Calu3 (cell line): ENCODE measurements at places on chromosomes 7 and 10. TPM values are rescaled to one million over a fixed set of nuclear protein-coding genes. Genes with fewer than 3 reads are reported as not detected.

- no peaks in the 10 kb centered on the region for H3K27me3 ChIP-seq
- no peaks in the 10 kb centered on the region for H3K4me1 ChIP-seq
- H3K36me3 ChIP-seq = no peaks in the 10 kb centered on the region
- no peak overlapping the region for H3K4me3 ChIP-seq
Observed at GRCh38 chr10:52030975-52031374, 283.1 kb upstream of the DKK1 start.

DNA sequence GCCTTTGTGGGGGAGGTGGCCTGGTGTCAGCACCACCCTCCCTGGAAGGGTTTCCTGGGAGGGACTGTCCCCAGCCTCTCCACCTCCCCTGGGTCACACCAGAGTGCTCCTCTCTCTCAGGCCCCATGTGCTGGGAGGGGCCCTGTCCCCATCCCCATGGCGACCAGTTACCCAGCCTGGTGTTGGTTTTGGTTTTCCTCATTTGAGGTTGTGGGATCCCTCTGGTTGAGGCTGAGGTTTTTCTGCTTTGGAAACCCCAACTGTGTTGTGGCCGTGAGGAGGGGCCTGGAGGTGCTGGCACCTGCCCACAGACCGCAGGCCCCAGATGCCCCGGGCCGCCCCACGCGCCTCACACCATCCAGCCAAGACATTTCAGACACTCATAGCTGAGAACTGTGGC lies 106.3 kb downstream of the GRK5 start:
- no peak overlapping the region for H3K4me3 ChIP-seq
- peaks cover 17% of the 10 kb centered on the region for H3K4me1 ChIP-seq
- peaks cover under 1% of the 10 kb centered on the region for H3K27me3 ChIP-seq
- DNase-seq = no peak
- H3K36me3 ChIP-seq = no peaks in the 10 kb centered on the region
- no peak overlapping the region for H3K27ac ChIP-seq

- H3K36me3 ChIP-seq = no peaks in the 10 kb centered on the region
- H3K4me1 ChIP-seq = peaks cover 34% of the 10 kb centered on the region
- H3K27ac ChIP-seq = no peak overlapping the region
Observed at GRCh38 chr7:106059556-106059955, 52.6 kb downstream of the SYPL1 start.

DNA sequence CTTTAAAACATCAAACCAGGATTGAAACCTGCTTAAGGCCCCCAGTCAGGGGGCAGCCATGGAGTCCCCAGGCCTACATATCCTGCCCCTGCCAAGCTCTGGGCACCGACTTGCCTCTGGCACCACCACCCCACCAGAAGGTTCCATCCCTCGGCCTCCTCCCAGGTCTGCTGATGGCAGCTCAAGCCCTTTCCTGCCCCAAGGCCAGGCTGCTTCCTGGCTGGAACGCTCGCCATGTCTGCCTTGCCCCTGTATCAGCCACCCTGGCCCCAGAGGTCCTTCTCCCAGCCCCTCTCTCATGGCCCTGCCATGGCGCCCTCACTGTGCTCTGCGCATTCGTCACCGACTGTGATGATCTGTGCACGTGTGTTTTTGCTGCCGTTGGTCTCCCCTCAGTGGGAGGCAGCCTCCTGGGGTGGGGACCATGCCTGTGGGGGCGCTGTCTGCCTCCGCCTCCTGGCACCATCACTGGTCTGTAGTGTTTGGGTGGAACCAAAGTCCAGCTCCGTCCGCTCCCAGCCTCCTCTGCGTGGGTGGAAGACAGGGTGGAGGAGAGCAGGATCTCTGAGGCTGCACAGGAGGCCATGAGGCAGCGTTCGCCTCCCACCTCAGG lies 3.2 kb downstream of the DPYSL4 start:
- no peak for DNase-seq
- H3K27ac ChIP-seq = no peak overlapping the region
- no peaks in the 10 kb centered on the region for H3K4me1 ChIP-seq

- no peak for DNase-seq
- peak overlapping the region; percentile 47 for H3K27ac ChIP-seq
- no peak overlapping the region for H3K4me3 ChIP-seq
- peaks cover 49% of the 10 kb centered on the region for H3K36me3 ChIP-seq
- peaks cover 40% of the 10 kb centered on the region for H3K4me1 ChIP-seq
Observed at GRCh38 chr7:5550831-5551230, 127.2 kb upstream of the TNRC18 start.

Gene TMEM176B
- 3.1 and 7.3 TPM in 2 replicates for total RNA-seq
